ENCODE measurements at places on chromosomes 12 and 14. TPM values are rescaled to one million over a fixed set of nuclear protein-coding genes. Genes with fewer than 3 reads are reported as not detected.
A peak's percentile ranks its signal among the peaks of the same experiment; 100 is the strongest.

The KCNA1 gene
- total RNA-seq = 0.05 TPM

The ASCL1 gene
- not detected for total RNA-seq

The IFNG-AS1 gene
- total RNA-seq = not detected

The GMPR2 gene
- total RNA-seq = 75.5 TPM

DNA sequence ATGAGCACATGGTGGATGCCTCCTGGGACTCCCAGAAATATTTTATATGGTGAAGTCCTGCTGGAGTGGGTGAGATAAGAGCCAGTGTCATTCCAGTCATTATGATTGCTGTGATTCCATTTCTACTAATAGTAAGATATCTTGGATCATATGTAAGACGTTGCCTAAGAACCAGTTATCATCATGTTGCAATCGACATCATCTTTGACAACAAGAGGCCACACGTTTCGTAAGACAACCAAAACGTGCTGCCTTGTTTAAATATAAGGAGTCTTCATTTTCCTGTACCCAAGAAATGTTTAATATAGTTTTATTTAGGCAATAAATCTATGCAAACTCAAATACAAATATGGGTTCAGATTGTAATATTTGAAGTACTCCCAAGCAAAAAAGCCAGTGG is 58.4 kb downstream of the SPTSSA start:
- DNase-seq = no peak
- no peak overlapping the region for H3K27ac ChIP-seq
- H3K36me3 ChIP-seq = no peaks in the 10 kb centered on the region
- no peak overlapping the region for H3K4me3 ChIP-seq

GRCh38 chr14:103326078-103326477 is 8.0 kb upstream of the EIF5 start:
- no peak overlapping the region for H3K27ac ChIP-seq
- no peak overlapping the region for H3K4me3 ChIP-seq
- no peaks in the 10 kb centered on the region for H3K36me3 ChIP-seq
- DNase-seq = no peak
- H3K27me3 ChIP-seq = peaks cover 5% of the 10 kb centered on the region

GRCh38 chr12:58765076-58765475 is 155.2 kb downstream of the LRIG3 start:
- no peak for DNase-seq
- H3K4me1 ChIP-seq = no peaks in the 10 kb centered on the region
- peaks cover 2% of the 10 kb centered on the region for H3K36me3 ChIP-seq
- H3K27ac ChIP-seq = no peak overlapping the region
- no peaks in the 10 kb centered on the region for H3K27me3 ChIP-seq

- peak overlapping the region; percentile 88 for H3K4me3 ChIP-seq
- no peak for DNase-seq
- peaks cover 18% of the 10 kb centered on the region for H3K4me1 ChIP-seq
- no peak overlapping the region for H3K27ac ChIP-seq
- H3K36me3 ChIP-seq = no peaks in the 10 kb centered on the region
- peaks cover 10% of the 10 kb centered on the region for H3K27me3 ChIP-seq
Observed at GRCh38 chr12:4250691-4251090, 22.9 kb upstream of the CCND2 start.

GRCh38 chr12:68587448-68587873 is 23.2 kb upstream of the RAP1B start:
- H3K27ac ChIP-seq = peak overlapping the region; percentile 63
- peaks cover 50% of the 10 kb centered on the region for H3K4me1 ChIP-seq
- H3K27me3 ChIP-seq = no peaks in the 10 kb centered on the region
- DNase-seq = peak; percentile 67
- H3K4me3 ChIP-seq = peak overlapping the region; percentile 40

DNA sequence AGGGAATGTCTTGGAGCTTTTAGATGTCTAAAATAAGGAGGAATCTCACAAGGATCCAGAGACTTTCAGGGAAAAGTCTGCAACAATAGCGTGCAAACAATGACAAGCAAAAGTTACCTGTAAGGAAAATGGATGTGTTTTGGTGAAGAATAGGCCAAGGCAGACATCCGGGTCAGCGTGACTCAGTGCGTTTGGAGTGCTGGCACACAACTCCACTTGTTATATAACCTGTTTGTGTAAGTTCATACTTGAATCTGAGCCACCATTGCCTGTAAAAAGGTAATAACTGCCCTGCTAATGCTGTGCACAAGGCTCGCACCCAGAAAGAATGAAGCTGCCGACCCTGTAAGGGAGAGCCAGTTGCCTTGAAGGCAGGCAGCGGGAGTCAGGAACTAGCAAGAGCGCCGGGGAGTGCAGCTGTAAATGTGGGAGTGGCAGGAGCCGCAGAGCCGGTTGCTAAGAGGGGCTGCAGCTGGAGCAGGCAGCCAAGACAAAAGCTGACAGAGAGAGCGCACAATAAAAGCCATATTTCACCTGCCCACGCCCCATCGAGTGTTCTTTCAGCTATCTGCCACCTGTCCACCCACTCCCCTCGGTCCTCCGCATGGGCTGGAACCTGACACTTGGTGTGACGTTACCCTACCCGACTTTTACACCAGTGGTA is 638.5 kb upstream of the MIS18BP1 start:
- H3K4me1 ChIP-seq = no peaks in the 10 kb centered on the region
- DNase-seq = no peak
- no peaks in the 10 kb centered on the region for H3K36me3 ChIP-seq
- no peaks in the 10 kb centered on the region for H3K27me3 ChIP-seq
- no peak overlapping the region for H3K4me3 ChIP-seq

GRCh38 chr14:56796259-56796658 is 14.0 kb downstream of the OTX2 start:
- H3K27me3 ChIP-seq = peaks cover 80% of the 10 kb centered on the region
- H3K27ac ChIP-seq = no peak overlapping the region
- H3K4me1 ChIP-seq = peaks cover 10% of the 10 kb centered on the region
- H3K4me3 ChIP-seq = no peak overlapping the region
- DNase-seq = no peak
- peaks cover 1% of the 10 kb centered on the region for H3K36me3 ChIP-seq

- DNase-seq = no peak
- H3K36me3 ChIP-seq = peaks cover 1% of the 10 kb centered on the region
- peaks cover 32% of the 10 kb centered on the region for H3K4me1 ChIP-seq
- H3K27ac ChIP-seq = no peak overlapping the region
- no peaks in the 10 kb centered on the region for H3K27me3 ChIP-seq
Observed at GRCh38 chr14:89247457-89248122, 169.4 kb downstream of the FOXN3 start.

DNA sequence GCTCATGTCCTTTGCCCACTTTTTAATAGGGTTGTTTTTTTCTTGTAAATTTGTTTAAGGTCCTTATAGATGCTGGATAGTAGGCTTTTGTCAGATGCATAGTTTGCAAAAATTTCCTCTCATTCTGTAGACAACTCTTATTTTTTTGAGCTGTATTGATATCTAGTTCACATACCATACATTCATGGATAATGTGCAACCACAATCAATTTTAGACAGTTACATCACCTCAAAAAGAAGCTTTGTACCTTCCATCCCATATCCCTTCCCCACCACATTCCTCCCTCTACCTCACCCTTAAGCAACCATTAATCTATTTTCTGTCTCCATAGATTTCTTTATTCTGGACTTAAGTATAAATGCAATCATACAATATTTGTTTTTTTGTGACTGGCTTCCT is 98.4 kb downstream of the PTCSC3 start:
- H3K27ac ChIP-seq = no peak overlapping the region
- H3K27me3 ChIP-seq = peaks cover 12% of the 10 kb centered on the region
- no peak overlapping the region for H3K4me3 ChIP-seq
- no peaks in the 10 kb centered on the region for H3K36me3 ChIP-seq
- no peak for DNase-seq

DNA sequence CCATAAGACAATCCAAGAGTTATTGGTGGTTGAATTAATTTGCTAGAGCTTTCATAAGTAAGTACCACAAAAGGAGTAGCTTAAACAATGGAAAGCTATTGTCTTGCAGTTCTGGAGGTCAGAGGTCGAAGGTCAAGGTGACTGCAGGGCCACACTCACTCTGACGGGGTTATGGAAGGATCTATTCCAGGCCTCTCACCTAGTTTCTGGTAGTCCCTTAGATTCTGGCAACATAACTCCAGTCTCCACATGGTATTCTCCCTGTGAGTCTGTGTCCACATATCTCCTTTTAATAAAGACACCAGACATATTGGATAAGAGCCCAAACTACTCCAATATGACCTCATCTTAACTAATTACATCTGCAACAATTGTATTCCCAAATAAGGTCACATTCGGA is 273.4 kb downstream of the FOXN3 start:
- H3K27me3 ChIP-seq = peaks cover 19% of the 10 kb centered on the region
- H3K4me1 ChIP-seq = no peaks in the 10 kb centered on the region
- no peak overlapping the region for H3K27ac ChIP-seq
- no peaks in the 10 kb centered on the region for H3K36me3 ChIP-seq

GRCh38 chr12:13530966-13531365 is 334.4 kb downstream of the EMP1 start:
- H3K27me3 ChIP-seq = peaks cover 32% of the 10 kb centered on the region
- H3K4me1 ChIP-seq = no peaks in the 10 kb centered on the region
- H3K4me3 ChIP-seq = no peak overlapping the region
- DNase-seq = no peak
- no peaks in the 10 kb centered on the region for H3K36me3 ChIP-seq

DNA sequence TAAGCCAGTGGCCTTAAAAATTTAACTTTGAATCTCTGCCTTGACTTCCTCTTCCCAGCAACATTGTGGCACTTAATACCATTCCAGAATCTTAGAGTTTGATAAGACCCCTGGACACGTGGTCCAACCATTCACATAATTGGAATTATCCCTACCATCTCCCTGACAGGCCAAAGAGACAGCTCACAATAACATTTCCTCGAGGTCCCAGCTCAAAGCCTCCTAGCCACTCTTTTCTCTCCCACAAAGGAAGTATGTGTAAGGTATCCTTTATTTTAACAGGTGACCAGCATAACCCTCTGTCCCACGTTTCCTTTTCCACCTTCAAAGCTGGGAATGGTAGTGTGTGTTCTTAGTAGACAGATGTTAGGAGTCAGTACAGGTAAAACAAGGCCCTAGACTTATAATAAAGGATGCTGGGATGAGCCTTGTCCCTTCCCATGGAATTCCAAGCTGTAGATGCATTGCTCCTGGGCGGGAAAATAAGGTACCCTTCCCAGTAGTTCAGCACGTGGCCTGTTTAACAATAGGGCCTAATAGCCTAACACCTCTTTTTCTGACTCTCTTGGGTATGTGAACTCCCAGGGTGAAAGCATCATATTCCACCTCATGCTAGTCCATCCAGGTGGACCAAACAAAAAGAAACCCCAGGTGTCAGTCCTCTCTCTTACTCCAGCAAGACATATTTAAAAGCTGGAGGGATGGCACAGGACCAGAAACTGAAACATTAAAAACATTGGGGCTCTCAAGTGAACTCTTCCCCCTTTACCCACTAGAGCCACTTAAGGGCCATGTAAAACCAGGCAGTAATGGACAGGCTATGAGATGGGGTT is 37.5 kb upstream of the COL2A1 start:
- H3K4me1 ChIP-seq = peaks cover 4% of the 10 kb centered on the region
- no peak for DNase-seq
- no peaks in the 10 kb centered on the region for H3K27me3 ChIP-seq
- no peak overlapping the region for H3K27ac ChIP-seq
- H3K4me3 ChIP-seq = no peak overlapping the region
- H3K36me3 ChIP-seq = no peaks in the 10 kb centered on the region

DNA sequence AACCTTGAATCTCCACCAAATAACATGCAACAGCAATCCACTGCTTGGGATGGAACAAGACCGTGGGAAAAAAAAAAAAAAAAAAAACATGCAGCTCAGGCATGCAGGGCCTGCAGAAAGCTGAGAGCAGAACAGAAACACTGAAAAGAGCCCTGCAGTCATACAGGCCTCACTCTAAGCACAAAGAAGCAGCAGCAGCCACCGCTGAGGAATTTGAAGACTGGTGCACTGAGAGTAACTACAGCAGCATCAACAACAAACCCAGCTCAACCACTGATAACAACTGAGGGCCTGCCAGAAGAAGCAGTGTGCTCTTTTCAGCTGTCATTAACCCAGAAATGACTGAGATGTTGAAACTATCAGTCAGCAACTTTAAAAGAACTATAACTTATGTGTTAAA is 354.7 kb upstream of the TMTC1 start:
- no peak for DNase-seq
- H3K4me1 ChIP-seq = no peaks in the 10 kb centered on the region
- H3K27ac ChIP-seq = no peak overlapping the region
- H3K4me3 ChIP-seq = no peak overlapping the region
- no peaks in the 10 kb centered on the region for H3K36me3 ChIP-seq
- H3K27me3 ChIP-seq = no peaks in the 10 kb centered on the region

All from activated T-cell treated with anti-CD3 and anti-CD28 coated beads, Interleukin-2, amount 50 U/mL, for 72 hours (primary cell).